ENCODE measurements at places on chromosomes 7 and 10. TPM values are rescaled to one million over a fixed set of nuclear protein-coding genes. Genes with fewer than 3 reads are reported as not detected.

RELN gene
- 3.1 TPM for total RNA-seq

ITIH2 gene
- 0.56 TPM for total RNA-seq

ZNF239 gene
- 2.9 TPM for total RNA-seq

POLL gene
- 33.8 TPM for total RNA-seq

SYNPO2L gene
- 0.15 TPM for total RNA-seq

HOXA6 gene
- total RNA-seq, result 1.1 TPM

IFIT1B gene
- not detected for total RNA-seq

DKK1 gene
- total RNA-seq, result not detected

TMEM60 gene
- 12.1 TPM for total RNA-seq

FAM13C gene
- total RNA-seq, result 11.9 TPM

LRRC18 gene
- total RNA-seq, result not detected

FKBP14 gene
- 11.2 TPM for total RNA-seq

SLC26A4 gene
- total RNA-seq, result 0.51 TPM

DNA sequence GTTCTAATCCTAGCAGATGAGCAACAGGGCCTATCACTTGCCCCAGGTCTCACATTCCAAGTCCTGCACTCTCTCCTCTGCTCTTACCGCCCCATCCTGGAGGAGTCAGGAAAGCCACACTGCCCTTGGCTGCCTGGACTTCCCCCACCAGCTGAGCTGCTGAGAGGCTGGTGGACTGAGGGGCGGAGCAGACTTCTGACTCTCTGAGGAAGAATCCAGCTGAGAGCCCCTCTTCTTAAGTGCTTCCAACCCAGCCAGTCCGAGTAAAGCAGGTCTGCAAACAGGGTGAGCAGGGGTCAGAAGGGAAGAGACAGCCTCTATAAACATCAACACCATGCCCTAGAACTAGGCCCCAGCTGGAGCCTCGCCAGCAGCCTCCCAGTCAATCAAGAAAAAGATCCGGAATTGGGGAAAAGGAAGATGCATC, 92.4 kb upstream of the TMEM72 start:
- DNase-seq, result peak; percentile 56

GRCh38 chr10:7707102-7707501, 4.0 kb downstream of the ITIH2 start:
- DNase-seq, result no peak

DNA sequence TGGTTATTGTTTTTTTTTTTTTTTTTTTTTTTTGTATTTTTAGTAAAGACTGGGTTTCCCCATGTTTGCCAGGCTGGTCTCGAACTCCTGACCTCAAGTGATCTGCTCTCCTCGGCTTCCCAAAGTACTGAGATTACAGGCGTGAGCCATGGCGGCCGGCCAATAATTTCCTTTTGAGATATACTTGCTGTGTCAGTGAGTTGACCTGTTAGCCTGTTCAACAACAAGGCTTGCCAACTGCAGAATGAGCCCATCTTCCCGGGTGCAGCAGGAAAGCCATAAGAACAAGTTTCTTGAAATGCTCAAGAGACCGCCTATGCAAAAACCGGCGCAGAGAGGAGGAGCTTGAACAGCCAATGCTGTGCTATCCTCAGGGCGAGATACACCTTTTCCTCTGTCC, 112.5 kb downstream of the PRPF18 start:
- peak; percentile 34 for DNase-seq

DNA sequence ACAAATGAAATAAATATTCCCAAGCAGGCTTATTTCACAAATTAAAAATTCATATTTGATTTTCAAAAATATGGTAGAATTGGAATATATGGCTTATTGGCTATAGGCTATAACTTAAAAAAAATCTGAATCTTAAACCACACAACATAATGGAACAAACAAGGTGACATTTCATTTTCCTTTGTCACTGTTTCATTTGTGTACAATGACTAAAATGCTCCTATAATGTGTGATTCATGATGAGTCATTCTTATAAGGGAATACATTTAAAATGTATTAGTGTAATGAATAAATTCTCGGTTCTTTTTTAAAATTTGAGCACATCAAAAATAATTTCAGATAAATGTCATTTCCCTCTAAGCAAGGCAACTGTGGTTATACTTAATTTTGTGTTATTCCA, 148.0 kb upstream of the ANK3 start:
- no peak for DNase-seq

GRCh38 chr10:43128958-43129706, 9.1 kb upstream of the CSGALNACT2 start:
- DNase-seq, result no peak

GRCh38 chr10:108561649-108562048, 1361.7 kb downstream of the XPNPEP1 start:
- no peak for DNase-seq

GRCh38 chr7:155523168-155523675, 23.1 kb downstream of the CNPY1 start:
- no peak for DNase-seq

DNA sequence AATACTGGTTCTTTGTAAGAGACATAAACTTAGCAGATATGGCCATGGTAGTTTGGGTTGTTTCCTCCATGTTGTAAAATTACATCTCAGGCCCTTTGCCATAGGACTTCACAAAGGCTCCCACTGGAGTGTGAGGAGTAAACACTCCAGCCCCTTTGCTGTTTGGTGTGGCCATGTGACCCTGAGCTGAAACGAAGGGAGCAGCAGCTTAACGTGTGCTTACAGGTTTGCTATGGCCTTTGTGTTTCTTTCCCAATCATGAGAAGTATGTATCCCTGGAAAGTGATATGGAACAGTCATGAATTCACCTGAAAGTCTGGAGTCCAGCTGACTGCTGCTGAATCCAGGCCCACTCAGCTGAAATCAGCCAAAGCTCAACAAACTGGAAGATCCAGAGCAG, 23.8 kb upstream of the SFTPA1 start:
- DNase-seq, result no peak

DNA sequence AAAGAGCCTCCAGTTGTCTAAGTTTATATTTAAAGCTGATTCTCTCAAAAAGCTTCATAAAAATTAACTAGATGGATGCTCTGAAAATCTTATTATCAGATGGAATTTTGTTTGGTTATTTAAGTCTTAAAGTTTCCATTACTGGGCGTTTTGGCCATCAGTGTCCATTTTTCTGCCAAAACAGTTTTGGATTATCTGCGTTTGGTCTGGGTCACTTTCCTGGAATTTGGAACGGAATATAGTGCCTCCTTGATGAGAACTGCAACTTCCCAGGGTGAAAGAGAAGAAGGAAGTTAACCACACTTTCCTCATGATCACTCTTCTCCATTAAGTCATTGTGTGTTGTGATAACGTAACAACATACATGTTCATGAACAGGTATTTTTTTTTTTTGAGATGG, 764.9 kb upstream of the AUTS2 start:
- no peak for DNase-seq

- DNase-seq, result peak; percentile 81
These were observed 12.6 kb upstream of the CDH23 start for GRCh38 chr10:71383972-71384687.

DNA sequence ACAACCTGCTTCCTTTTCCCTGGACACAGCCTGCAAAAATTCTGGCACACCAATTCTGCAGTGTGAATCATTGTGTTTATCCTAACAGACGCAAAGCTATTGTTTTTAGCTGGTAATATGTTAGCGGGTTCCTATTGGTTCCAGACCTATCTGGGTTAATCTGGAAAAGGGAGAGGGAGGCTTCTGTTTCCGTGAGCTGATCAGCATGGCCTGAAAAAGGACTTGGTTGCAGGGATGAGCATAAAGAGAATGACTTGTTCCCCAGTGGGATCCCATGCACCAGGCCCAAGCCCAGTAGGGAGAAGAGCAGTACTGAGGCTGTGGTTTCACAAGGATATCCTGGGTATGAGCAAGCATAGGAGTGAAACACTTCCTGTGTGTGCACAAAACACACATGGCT, 78.4 kb downstream of the PDE1C start:
- DNase-seq, result no peak

GRCh38 chr7:46649876-46650275, 728.8 kb upstream of the IGFBP3 start:
- DNase-seq, result no peak

- no peak for DNase-seq
These were observed 132.0 kb upstream of the MDFIC start for GRCh38 chr7:114789871-114790311.

GRCh38 chr10:67438605-67439304, 257.2 kb downstream of the CTNNA3 start:
- no peak for DNase-seq

Data from ovary (tissue), 10 donors.